Spinal cord (tissue), 10 donors: ENCODE measurements at places on chromosomes 11 and 22.

DNA sequence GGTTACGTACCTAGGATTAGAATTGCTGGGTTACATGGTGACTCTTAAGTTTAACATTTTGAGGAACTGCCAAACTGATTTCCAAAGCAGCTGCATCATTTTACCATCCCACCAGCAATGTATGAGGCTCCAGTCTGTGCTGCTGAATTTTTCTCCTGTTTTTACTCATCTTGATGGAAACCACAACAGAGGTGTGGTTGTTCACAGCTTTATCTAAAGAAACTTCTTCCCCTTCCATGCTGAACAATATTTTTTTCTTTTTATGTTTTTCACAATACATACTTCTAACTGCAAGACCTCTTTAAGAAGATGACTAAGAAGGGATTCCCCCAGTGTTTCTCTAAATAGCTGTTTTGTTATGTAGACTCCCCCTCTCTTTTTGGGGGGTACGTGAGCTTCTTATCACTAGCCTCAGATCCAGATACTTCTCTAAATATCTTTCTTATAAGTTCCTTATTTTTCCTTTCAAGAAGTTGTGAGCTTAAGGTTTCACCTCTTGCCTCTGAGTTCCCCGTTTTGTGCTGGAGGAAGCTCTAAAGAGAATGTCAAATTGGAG, 24.0 kb downstream of the TCP11L1 start:
- no peak for DNase-seq

DNA sequence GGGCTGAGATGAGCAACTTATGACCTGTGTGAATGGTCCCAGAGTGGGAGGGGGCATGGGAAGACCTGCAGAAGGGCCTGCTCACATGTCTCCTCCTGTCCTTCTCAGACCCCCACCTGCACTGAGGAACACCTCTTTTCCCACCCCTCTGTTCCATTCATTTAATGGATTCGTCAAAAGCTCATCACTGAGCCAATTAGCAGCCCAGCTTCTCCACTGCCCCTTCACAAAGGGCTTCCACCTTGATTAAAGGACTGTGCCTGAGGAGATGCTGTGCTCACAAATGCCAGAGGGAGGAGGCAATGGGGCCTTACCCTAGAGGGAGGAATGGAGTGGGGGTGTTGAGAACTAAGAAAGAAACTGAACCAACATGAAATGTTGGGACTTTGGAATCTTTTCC, 14.0 kb upstream of the CDON start:
- DNase-seq = no peak

DNA sequence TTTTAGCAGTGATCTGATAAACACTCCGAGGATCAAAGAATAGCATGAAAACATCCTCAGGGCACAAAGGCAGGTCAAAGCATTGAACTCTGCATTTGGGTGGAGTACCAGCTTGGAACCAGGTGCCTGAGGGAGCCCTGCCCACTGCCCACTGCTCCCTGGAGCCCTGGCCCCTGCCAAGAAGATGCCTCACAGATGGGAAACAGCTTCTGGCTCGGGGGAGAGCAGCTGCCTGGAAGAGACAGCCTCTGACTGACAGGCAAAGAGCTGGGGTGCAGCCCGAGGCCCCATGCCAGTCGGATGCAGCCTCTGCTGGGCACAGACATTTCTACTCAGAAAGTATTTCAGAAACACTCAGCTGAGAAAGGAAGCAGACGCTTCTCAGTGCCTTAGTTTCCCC, 13.2 kb downstream of the LMO1 start:
- DNase-seq = peak; percentile 35

DNA sequence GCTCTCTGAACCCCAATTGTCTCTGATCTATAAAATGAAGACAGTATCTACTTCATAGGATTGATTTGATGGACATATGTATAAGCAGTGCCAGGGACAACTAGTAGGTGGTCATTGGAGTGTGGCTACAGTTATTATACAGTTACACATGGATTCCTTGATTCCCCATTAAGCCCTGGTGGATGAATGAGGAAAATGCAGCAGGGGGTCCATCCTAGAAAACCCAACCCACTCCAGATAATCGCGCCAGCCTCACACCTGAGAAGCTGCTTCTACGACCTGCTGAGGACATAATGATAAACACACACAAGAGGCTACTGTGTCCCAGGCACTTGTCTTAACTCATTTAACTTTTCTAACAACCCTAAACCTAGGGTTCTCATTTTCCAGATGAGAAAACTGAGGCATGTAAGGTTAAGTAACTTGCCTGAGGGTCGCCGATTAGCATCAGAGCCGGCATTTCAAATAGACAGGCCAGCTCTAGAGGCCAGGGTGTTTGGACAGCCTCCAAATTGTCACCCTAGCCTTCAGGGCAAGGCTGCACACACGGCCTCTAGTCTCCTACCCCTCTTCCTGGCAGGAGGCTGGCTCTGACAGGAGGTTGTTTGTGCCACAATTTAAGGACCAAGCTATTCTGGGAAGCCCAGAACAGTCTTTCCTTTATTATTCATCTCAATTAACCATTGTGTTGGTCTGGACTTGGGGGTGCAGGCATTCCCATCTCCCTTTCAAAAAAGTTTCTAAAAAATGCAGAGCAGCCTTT, 3.8 kb upstream of the C11orf91 start:
- no peak for DNase-seq

DNA sequence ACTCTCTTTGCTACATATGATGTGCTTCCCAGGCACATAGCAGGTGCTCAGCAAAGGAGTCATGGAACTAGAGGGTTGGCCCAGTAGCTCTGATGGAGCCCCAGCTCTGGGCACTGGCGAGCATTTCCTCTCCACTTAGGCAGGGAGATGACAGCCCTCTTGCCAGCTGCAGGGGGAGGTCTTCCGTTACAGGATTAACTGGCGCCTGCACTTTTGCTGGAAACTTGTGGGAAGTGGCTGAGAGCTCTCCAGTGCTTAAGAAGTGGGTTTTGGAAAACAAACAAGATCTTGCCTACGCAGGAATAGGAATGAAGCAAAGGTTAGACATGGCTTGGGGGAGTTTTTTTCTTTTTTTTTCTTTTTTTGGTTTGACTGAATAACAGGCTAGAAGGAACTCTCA, 75.5 kb downstream of the MICAL2 start:
- no peak for DNase-seq

DNA sequence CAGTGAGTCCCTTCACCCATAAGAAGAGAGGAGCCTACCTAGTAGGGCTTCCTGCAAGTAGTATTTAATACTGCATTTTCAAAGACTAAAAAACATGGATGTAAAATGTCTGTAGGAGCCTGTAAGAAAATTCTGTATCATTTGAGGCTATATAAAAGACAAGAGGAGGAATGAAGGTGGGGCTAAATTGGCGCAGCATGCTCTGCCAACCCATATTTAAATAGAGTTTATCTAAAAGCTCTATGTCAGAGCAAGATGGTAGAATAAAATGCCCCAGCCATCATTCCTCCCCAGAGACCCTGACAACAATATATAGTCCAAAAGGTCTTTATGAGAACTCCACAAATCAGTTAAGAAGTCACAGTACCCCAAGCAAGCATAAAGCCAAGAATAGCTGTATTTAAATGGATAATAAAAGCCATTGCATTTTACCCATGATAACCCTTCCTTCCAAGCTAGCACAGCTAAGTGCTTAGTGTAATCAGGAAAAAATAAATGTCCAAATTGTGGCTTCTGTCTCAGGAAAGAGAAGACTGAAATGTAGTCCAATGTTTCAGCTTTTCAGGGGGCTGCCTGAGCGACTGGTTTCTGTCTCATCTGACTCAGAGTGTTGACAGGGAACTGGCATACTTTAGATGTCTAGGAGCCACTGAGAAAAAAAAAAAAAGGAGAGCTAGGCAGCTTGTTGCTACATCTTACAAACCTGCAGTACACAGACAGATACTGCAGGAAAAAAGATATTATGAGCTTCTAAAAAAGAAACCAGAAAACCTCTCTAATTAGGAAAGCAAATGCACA, 258.6 kb downstream of the METTL15 start:
- peak; percentile 3 for DNase-seq

- DNase-seq = no peak
Observed at GRCh38 chr11:129932381-129933067, 37.1 kb upstream of the NFRKB start.

DNA sequence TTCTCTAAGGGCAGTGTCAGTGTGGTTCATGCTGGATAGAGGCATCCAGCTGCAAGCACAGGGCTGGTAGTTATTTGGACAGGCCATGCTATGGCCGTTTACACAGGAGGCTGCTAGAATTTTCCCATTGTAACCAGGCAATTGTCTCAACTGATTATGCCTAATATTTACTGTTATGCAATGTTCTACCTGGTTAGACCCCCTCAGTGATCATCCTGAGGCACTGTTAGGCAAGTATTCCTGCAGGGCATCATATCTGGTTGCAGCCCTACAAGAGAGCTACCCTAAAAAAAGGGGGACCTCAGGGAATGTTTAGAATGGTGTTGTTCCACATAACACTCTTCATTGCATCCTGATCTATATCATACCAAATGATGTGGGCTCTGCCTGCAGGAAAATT, 1124.6 kb downstream of the JRKL start:
- DNase-seq = no peak
